Fibroblast of skin of abdomen (primary cell): ENCODE measurements at places on chromosomes 6 and 20.

DNA sequence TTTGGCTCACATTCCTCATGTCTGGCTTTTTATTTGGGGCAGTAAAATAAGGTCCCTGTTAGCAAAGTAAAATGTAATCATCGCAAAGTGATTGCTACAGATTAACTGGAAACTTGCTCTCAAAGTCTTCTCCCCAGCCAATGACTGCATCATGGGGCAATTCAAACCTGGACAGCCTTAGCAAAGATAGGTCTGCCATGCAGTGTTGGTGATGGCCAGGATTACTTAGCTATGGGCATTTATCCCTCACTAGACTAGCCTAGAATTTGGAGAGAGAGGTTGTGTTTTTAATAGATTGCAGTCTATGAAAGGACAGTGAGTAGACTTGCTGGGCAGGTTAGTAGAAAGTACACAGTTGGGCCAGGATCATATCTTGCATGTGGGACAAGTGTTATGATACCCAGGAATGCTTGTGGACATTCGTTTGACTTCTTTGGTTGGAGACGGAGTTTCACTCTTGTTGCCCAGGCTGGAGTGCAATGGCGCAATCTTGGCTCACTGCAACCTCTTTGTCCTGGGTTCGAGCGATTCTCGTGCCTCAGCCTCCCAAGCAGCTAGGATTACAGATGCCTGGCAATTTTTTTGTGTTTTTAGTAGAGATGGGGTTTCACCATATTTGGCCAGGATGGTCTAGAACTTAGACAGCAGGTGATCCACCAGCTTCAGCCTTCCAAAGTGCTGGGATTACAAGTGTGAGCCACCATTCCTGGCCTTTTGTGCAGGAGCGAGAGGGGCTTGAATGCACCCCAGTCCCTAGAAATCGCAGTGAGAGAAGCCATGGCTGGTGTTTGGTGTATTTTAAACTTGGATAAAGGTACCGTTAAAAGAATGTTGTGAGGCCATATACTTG, 3.4 kb downstream of the RPS12 start:
- no peak for DNase-seq

- no peak for DNase-seq
These were observed 5.0 kb upstream of the MPC1 start for GRCh38 chr6:166387642-166388289.

- DNase-seq, result peak; percentile 90
These were observed 18.3 kb downstream of the ETV7 start for GRCh38 chr6:36368921-36369865.

DNA sequence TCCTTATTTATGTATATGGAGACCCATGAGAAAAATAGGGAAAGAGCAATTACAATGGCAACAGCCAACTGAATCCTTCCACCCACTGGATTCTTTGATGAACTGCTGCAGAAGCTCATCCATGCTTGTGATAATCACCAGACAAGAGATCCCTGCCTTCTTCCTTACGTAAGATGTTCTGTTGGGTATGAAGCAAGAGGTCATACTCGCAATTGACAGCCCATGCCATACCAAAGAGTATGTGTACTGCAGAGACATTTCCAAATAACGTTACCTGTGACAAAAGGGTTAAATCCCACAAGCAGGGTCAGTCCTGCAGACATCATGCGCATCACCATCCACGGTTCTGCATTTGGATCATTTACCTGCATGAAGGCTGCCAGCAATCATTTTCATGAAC, 27.8 kb downstream of the ELOVL5 start:
- DNase-seq, result no peak

DNA sequence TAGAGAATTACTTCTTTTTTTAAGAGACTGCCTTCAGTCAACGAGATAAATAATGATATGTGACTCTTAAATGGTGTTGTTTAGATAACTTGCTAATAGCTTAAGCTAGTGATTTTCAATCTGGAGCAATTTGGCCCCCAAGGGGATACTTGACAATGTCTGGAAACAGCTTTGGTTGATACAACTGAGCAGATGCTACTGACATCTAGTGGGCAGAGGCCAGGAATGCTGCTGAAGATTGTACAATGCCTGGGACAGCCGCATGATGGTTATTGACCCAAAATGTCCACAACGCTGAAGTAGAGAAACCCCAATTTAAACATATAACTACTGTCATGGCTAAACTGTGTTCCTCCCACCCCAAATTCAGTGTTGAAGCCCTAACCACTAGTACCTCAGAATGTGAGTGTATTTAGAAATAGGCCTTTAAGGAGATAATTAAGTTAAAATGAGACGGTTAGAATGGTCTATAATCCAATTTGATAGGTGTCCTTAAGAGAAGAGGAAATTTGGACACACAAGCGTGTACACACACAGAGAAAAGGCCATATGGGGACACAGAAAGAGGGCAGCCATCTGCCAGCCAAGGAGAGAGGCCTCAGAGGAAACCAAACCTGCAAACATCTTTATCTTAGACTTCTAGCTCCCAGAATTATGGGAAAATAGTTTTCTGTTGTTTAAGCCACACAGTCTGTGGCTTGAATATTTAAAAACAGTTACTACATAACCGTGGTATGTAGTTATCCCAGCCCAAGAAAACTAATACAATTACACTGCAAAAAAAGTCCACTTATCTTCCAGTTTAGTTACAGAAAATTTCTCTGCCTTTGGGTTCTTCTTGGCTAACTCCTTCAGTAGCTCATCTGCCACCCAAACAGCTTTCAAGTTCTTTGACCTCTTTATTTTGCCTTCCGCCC, 22.2 kb downstream of the RWDD2A start:
- DNase-seq, result peak; percentile 72

DNA sequence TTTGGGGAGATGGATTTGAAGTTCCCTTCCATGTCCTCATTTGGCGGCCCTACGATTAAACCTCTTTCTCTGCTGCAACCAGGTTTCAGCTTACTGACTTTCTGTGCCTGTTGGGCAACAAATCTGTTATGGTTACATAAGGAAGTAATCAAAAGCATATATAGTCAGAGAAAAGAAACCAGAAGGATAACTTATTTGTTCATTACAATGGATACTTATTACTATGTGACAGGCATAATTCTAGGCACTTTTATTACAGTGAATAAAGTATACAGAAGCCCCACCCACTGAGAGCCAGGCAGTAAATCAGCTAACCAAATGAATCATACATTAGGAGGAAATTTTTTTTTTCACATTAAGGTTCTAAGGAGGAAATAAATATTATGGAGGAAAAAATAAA, 9.6 kb upstream of the TRIM31 start:
- no peak for DNase-seq

DNA sequence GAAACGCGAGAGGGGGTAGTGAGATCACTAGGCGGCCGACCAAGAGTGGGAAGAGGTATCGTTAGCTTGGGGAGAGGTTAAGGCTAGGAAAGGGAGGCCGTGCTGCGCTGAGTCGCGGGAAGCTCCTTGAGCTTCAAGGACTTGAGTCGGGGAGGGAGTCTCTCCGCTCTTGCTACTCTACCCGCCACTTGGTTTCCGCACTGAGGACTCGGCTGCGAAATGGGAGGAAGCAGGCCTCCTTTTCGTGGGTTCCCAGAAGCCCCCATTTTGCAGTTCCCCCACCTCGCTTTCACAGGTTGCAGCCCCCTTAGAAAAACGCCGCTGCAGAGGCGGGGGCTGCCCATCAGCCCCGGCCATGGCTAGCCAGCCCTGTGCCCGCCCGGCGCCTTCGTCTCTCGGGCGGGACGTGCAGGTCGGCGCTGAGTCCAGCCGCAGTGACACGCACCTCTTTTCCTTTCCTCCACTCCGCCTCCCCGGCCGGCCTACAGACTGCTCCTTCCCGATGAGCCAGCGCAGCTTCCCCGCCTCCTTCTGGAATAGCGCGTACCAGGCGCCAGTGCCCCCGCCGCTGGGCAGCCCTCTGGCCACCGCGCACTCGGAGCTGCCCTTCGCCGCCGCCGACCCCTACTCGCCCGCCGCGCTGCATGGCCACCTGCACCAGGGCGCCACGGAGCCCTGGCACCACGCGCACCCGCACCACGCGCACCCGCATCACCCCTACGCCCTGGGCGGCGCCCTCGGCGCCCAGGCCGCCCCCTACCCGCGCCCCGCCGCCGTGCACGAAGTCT, 4.9 kb downstream of the VGLL2 start:
- DNase-seq, result no peak

- DNase-seq, result no peak
These were observed 88.0 kb upstream of the SOX4 start for GRCh38 chr6:21505574-21505990.

DNA sequence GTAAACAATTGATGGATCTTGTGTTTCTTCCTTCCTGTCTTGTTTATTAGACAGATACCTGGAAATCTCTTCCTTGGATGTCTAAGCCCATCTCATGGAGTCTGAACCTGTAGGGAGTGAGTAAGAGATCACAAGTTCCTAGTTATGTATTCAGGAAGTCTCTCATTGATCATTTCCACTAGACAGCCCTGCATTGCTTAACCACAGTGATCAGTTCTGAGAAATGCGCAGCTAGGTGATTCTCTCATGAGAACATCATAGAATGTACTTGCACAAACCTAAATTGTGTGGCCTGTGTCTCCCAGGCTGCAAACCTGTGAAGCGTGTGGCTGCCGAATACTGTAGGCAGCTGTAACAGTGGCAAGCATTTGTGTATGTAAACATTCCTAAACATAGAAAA, 39.1 kb downstream of the FAM120B start:
- DNase-seq, result no peak

- no peak for DNase-seq
These were observed 54.7 kb downstream of the TRMT6 start for GRCh38 chr20:5895626-5896025.

DNA sequence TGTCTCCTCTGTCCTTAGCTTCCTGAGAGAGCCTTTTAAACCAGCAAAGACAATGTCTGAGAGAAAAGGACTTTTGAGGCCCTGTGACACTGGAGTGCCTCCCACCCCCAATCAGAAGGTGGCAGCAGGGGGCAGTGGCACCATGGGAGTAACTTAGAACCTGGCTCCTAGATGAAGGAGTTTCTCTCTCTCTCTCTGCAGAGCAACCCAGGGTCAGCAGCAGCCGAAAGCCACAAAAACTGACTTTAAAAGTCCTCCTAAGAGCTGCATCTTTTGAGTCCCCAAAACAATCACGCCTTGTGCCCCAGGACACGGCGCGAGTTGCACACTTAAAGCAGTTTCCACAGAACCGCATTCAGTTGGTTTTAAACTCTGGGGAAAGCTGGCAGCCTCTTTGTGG, 5.3 kb upstream of the TCP11 start:
- peak; percentile 54 for DNase-seq

GRCh38 chr6:49416195-49416594, 46.9 kb downstream of the MMUT start:
- DNase-seq, result no peak

GRCh38 chr20:44536175-44536574, 14.3 kb upstream of the SERINC3 start:
- DNase-seq, result no peak

- no peak for DNase-seq
These were observed 223.8 kb downstream of the NRN1 start for GRCh38 chr6:5782783-5783547.

GRCh38 chr6:104601131-104601651, 258.5 kb downstream of the HACE1 start:
- DNase-seq, result peak; percentile 52

DNA sequence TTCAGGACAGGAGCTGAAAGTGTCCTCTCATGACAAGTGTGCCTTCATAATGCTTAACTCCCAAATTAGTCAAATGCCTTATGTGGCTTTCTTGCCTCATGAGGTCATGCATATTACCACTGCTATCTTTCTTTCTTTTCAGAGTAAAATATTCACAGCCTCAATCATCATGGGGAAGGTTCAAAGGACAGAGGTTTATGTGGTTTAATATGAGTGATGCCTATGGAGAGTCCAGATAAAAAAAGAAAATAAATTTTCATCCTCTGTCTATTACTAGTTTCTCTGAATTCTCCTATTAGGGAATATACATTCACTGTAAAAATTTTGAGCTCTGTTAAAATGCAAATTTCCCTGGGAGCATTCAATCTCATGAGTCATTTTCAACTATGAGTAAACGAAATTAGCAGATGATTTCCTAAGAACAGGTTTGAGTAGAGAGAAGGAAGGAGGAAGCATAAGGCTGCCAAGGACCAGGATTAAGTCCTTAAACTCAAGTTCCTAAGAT, 396.9 kb upstream of the ADGRB3 start:
- DNase-seq, result peak; percentile 58

- DNase-seq, result no peak
These were observed 48.6 kb downstream of the SULF2 start for GRCh38 chr20:47736570-47737152.

DNA sequence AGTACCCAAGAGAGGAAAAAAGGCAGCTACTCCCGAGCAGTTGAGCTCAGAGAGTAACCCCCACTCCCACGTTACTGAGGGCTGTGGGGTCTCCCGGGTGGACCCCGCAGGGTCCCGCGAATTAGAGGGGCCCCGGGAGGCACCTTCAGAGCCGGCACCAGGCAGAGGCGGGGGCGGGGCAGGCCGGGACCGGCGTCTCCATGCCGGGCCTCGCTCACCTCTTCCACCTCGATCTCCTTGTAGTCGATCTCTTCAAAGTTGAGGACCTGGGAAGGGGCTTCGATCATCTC, 381 bp downstream of the MAP3K7 start:
- DNase-seq, result no peak

- DNase-seq, result no peak
These were observed 127.2 kb downstream of the DTNBP1 start for GRCh38 chr6:15535495-15536197.

DNA sequence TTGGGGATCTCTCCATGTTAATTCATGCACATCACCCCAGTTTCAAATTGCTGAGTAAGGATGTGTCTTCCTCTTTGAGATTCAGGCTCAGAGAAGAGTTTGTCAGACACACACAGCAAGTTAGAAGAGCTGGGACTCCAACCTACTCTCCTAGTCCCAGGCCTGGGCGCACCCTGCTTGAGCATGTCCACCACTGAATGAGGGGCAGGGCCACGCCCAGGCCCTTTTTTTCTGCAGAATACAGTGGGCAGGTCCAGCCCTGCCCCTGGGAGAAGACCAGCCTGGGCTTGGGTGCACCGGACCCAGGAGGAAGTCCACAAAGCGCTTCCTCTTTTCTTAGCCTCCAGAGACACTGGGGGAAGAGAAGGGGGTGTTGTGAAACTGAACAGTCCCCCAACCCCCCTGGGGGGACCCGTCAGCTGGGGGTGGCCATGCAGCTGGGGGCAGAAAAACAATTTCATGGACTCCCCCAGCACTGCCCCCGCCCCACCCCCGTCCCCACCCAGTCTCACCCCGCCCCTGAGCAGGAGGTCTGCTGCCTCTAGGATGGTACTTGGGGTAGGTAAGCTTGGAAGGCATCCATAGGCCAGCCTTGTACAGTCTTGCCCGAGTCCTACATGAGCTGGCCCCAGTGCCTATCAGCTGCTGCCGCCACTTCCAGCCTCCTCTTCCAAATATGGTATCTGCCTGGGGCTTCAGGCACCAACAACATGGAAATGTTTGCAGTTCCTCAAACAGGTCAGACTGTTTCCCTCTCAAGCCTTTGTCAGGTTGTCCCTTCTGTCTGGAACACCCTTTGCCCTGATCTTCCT, 11.7 kb upstream of the HCK start:
- DNase-seq, result no peak

GRCh38 chr20:32959351-32960221, 44.6 kb downstream of the SUN5 start:
- no peak for DNase-seq

DNA sequence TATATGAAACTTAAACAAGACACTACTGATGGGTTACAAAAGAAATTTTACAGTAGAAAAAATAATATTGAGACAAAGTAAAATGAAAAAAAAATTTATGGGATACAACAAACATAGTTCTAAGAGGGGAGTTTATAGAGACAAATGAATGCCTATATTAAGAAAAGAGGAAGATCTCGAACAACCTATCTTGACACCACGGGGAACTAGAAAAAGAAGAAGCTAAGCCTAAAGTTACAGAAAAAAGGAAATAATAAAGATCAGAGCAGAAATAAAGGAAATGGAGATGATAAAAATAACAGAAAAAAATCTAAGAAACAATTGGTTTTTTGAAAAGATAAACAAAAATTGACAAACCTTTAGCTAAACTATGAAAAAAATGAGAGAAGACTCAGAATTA, 9.1 kb upstream of the ECHDC1 start:
- no peak for DNase-seq
